Epithelial cell of alveolus of lung (primary cell): ENCODE measurements at places on chromosomes 2 and 18. TPM values are rescaled to one million over a fixed set of nuclear protein-coding genes. Genes with fewer than 3 reads are reported as not detected.

The HOXD13 gene
- total RNA-seq: not detected in 2 replicates

The CRYGC gene
- total RNA-seq: not detected in 2 replicates

The PSMA8 gene
- not detected in 2 replicates for total RNA-seq

The CKAP2L gene
- 5.6 and 19.4 TPM in 2 replicates for total RNA-seq
